Breast epithelium (tissue), 4 donors: ENCODE measurements at places on chromosomes 13 and 19. TPM values are rescaled to one million over a fixed set of nuclear protein-coding genes. Genes with fewer than 3 reads are reported as not detected.

RDH8 gene
- not detected for total RNA-seq

CC2D1A gene
- 50.1 TPM for total RNA-seq

TNFSF13B gene
- total RNA-seq, result 4.5 TPM

- H3K4me1 ChIP-seq, result no peaks in the 10 kb centered on the region
- no peak for DNase-seq
- H3K27me3 ChIP-seq, result no peaks in the 10 kb centered on the region
- H3K27ac ChIP-seq, result no peak overlapping the region
- H3K4me3 ChIP-seq, result no peak overlapping the region
These were observed 441.7 kb downstream of the OXGR1 start for GRCh38 chr13:96552559-96552958.

GRCh38 chr19:34145741-34146202 lies 26.5 kb upstream of the LSM14A start:
- H3K36me3 ChIP-seq, result no peaks in the 10 kb centered on the region
- no peak overlapping the region for H3K27ac ChIP-seq
- no peak for DNase-seq

GRCh38 chr13:65585346-65585745 lies 1644.8 kb downstream of the PCDH9 start:
- no peak for DNase-seq
- no peaks in the 10 kb centered on the region for H3K27me3 ChIP-seq
- H3K4me1 ChIP-seq, result no peaks in the 10 kb centered on the region
- H3K4me3 ChIP-seq, result no peak overlapping the region

DNA sequence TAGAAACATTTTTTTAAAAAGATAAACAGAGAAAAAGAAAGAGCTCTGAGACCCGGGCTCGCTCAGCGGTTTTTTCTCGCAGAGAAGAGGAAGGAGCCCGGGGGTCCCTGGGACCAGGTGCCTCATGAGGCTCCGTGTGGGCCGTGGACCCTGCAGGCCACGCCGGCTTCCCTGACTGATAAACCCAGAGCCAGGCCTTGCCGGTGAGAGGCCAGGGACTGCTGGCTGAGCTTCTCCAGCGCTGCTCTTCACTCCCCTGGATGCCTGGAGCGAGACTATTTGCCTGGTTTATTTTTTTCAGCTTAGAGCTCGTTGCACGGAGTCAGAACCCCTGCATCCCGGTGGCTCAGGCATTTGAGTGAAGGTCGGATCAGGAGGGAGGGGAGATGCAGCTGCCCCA lies 53.4 kb upstream of the F7 start:
- no peak overlapping the region for H3K27ac ChIP-seq
- DNase-seq, result no peak
- no peak overlapping the region for H3K4me3 ChIP-seq
- H3K27me3 ChIP-seq, result no peaks in the 10 kb centered on the region
- H3K4me1 ChIP-seq, result no peaks in the 10 kb centered on the region

DNA sequence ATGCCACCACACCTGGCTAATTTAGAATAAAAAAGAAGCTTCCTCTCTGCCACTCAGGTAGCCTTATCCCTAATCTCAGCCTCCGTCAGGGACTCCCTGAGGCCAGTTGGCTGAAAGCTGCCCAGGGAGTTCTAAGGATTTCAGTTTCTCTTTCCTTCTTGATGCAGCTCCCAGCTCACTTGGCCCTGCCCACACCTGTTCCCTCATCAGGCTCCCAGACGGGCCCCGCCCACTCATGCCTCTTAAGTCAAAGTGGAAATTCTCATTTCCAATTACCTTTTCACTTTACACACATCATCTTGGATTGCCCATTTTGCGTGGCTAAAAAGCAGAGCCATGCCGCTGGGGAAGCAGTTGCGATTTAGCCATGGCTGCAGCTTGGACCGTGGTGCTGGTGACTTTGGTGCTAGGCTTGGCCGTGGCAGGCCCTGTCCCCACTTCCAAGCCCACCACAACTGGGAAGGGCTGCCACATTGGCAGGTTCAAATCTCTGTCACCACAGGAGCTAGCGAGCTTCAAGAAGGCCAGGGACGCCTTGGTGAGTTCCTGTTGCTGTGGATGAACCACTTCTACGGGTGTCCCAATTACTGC lies at the start of gene IFNL1:
Gene IFNL1 (plus strand): TSS at position 353 of the 591 bp plus-strand sequence. CDS start 15 bp downstream, at position 368.
- no peak for DNase-seq
- no peaks in the 10 kb centered on the region for H3K4me1 ChIP-seq
- H3K4me3 ChIP-seq, result no peak within 1 kb of the TSS

GRCh38 chr19:8423817-8424223 lies 10.7 kb downstream of the MARCHF2 start:
- peaks cover 5% of the 10 kb centered on the region for H3K4me1 ChIP-seq
- H3K27me3 ChIP-seq, result no peaks in the 10 kb centered on the region
- H3K27ac ChIP-seq, result peak overlapping the region; percentile 95
- no peak overlapping the region for H3K4me3 ChIP-seq

DNA sequence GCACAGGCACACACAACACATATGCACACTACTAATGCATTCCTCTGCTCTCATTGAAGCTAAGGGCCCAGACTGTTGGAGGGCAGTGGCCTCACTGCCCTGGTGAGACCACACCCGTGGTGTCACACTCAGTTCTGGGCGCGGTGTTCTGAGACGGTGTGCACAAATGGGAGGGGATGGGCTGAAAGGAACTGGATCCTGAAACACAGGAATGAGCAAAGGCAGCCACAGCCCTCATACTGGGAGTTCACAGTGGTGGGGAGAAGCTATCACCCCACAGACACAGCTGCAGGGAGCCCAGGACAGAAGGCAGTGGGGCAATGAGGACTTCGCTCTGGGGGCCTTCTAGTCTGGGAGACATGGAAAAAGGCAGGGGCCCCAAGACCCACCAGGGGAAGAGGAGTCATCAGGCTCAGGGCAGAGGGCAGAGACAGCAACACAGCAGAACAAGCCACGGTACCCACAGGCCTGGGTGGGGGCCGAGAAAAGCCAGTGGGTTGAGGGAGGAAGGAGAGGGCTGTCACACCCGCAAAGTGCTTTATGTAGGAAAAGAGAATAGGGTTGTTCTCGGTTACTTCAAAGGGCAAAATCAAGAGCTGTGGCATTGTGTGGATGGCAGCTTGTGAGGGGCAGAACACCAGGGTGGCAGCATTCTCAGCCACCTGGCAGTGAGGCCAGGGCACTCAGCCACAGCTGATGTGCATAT lies 75.4 kb upstream of the GPR183 start:
- no peak overlapping the region for H3K4me3 ChIP-seq
- H3K27ac ChIP-seq, result no peak overlapping the region
- H3K36me3 ChIP-seq, result no peaks in the 10 kb centered on the region
- no peak for DNase-seq
- H3K4me1 ChIP-seq, result no peaks in the 10 kb centered on the region
- H3K27me3 ChIP-seq, result no peaks in the 10 kb centered on the region

- H3K27ac ChIP-seq, result peak overlapping the region; percentile 97
- peak overlapping the region; percentile 97 for H3K4me3 ChIP-seq
- H3K4me1 ChIP-seq, result no peaks in the 10 kb centered on the region
- no peaks in the 10 kb centered on the region for H3K27me3 ChIP-seq
- H3K36me3 ChIP-seq, result no peaks in the 10 kb centered on the region
These were observed 559 bp upstream of the RPL21 start for GRCh38 chr13:27250833-27251165.

- H3K4me3 ChIP-seq, result peak overlapping the region; percentile 97
- DNase-seq, result no peak
- H3K4me1 ChIP-seq, result no peaks in the 10 kb centered on the region
- no peaks in the 10 kb centered on the region for H3K27me3 ChIP-seq
- H3K27ac ChIP-seq, result peak overlapping the region; percentile 93
These were observed 1.1 kb downstream of the IRS2 start for GRCh38 chr13:109785141-109785891.

DNA sequence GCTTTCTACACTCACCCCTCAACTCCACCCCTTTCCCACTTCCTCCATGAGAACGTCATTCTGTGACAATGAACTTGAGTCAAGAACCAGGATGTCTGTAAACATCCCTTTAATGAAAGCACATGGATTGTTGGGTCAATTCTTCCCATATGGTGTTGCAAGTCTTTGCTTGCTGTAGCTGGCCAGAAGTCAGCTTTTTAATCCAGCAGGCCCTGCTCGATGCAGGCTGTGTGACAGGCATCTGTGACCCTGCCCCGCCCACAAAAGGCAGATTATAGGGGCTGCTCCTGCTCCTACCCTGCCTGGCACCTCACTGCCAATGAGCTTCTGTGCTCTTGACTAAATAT lies 78.0 kb downstream of the STARD13 start:
- H3K27ac ChIP-seq, result peak overlapping the region; percentile 77
- H3K36me3 ChIP-seq, result no peaks in the 10 kb centered on the region
- DNase-seq, result no peak
- no peaks in the 10 kb centered on the region for H3K4me1 ChIP-seq
